ENCODE measurements at places on chromosomes 3 and 15. TPM values are rescaled to one million over a fixed set of nuclear protein-coding genes. Genes with fewer than 3 reads are reported as not detected.

TMEM108 gene
- total RNA-seq = 11.3 TPM

- DNase-seq = no peak
These were observed 1.2 kb downstream of the BNC1 start for GRCh38 chr15:83283138-83283812.

SLC28A1 gene
- not detected for total RNA-seq

- no peak for DNase-seq
These were observed 170.4 kb upstream of the IQSEC1 start for GRCh38 chr3:13243586-13243985.

FBLN2 gene
- total RNA-seq = 13.7 TPM

ANKRD34C gene
- not detected for total RNA-seq

CFAP100 gene
- 5.2 TPM for total RNA-seq

Data from upper lobe of left lung (tissue), 6 donors.